ENCODE measurements at places on chromosomes 4 and X.
A peak's percentile ranks its signal among the peaks of the same experiment; 100 is the strongest.

- DNase-seq = no peak
These were observed 58.5 kb downstream of the TENM3 start for GRCh38 chr4:182301736-182302135.

GRCh38 chr4:27181693-27182092, 321.1 kb downstream of the STIM2 start:
- no peak for DNase-seq

DNA sequence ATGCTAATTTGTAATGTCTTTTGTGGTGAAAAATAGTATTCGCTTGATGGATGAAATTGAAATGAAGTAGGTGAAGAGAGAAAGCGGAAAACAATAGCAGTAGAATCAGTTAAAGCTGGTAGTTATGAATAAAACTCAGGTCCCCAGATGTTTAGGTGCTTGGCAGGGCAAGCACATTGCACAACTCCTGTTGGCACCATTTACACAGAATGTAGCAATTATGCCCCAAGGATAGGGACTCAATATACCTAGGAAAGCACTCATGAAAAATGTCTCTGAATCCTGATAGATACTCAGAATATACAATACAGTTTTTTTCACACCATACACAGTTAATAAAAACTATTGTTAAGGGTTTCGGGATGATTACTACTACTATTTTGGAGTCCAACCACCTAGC, 26.5 kb upstream of the GRIA3 start:
- DNase-seq = no peak

GRCh38 chrX:96591421-96591820, 93.2 kb upstream of the DIAPH2 start:
- peak; percentile 9 for DNase-seq

DNA sequence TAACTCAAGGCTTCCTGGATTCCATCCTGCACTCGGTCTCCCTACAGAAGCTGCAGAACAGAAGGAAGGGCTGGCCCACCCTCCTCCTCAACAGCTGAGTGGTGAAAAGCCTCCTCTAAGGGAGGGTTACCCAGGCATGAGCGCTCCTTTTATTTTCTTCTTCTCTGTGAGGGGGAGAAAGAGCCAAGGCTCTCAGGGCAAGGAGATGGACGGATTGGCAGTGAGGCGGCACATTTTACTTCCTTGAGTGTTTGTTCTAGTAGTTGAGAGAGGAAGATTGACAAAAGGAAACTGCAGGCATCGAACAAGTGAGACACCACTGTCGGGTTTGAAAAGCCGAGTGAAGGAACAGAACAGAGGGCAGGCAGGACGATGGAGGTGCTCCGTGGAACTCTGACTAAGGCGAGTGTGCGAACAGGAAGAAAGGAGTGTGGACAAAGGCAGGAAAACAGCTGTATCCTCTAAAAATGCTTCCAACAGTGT, 38.4 kb upstream of the STS start:
- DNase-seq = no peak

GRCh38 chr4:13750594-13750993, 123.1 kb upstream of the BOD1L1 start:
- no peak for DNase-seq

DNA sequence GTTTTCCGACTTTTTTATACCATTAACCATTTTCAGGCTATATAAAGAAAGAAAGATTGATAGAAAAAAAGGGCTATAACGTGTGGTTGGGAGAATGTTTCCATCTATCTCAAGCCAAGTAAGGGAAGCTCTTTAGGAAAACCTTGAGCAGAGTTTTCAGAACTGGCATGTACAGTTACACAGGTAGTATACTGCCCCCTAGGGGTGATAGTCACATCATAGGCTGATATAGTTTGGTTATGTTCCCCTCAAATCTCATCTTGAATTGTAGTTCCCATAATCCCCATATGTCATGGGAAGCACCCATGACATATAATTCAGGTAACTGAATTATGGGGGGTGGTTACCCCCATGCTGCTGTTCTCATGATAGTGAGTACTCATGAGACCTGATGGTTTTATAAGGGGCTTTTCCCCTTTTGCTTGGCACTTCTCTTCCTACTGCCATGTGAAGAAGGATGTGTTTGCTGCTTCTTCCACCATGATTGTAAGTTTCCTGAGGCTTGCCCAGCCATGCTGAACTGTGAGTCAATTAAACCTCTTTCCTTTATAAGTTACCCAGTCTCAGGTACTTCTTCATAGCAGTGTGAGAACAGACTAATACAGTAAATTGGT, 186.8 kb downstream of the TMA16 start:
- DNase-seq = no peak

GRCh38 chrX:110692866-110693265, 102.8 kb downstream of the CHRDL1 start:
- no peak for DNase-seq

DNA sequence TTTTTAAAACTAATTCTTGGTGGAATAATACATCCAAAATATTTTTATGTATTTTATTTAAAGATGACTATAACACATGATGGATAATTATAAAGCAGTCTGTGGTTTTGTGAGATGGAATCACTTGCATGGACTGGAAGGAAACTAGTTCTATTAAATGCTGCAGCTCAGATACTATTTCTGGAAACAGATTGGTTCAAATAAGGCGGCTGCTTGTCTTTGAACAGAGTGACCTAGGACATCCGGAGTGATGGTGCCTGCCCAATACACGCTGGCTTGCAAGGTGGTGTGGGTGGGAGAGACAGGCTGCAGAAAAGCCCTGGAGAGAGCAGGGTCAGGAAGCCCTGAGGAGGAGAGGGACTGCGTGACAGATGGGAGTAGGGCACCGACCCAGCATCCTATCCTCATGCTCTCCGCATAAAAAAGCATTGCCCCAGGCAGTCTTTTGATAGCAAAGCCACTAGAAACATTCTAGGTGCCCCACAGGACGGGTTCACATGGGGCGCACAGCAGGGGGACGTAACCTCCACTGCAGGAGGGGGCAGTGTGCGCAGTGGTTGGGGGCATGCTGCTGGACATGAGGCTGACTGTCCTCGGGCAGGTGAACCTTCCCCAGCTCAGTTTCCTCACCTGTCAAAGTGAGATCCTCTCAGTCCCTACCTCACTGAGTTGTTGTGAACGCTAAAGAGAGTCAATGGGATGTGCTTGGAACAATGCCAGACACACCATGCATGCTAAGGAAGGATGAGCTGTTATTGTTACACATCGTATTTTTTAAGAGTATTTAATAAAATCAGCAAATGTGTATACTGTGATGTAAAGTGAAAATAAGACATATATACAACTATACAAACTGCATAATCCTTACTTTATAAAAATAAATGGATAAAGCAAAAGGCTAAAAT, 71.3 kb downstream of the EVC2 start:
- DNase-seq = no peak

- DNase-seq = no peak
These were observed 71.3 kb upstream of the ACSL1 start for GRCh38 chr4:184896868-184897715.

- no peak for DNase-seq
These were observed 5.0 kb downstream of the SOD3 start for GRCh38 chr4:24800325-24800895.

DNA sequence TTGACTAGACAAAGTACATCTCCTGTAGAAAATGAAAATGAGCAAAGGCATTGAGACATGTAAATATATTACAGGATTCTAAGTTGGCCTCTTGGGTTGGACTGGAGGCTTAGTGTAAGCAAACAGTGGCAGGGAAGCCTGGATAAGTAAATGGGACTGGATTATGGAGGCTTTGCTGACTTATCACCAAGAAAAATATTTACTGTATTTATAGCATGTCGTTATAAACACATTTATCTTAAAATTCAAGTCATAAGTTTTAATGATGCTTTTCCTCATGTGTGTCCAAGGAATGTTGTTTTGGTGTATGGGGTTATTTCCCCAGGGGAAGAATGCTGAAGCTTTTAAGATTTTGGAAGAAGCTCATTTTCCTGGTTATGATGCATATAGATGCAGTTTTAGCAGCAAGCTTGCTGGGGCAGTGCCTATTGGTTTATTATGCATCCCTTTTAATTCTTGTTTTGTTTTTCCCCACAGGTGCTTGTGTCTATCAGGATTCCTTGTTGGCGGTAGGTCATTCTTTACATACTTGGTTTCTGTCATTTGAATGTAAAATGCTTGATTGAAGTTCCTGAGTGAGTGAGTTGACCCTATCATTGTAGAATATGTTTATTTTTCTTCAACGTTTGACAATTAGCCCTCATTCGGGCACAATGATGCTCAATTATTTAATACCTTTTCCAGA, 8.5 kb downstream of the FRAS1 start:
- DNase-seq = no peak

DNA sequence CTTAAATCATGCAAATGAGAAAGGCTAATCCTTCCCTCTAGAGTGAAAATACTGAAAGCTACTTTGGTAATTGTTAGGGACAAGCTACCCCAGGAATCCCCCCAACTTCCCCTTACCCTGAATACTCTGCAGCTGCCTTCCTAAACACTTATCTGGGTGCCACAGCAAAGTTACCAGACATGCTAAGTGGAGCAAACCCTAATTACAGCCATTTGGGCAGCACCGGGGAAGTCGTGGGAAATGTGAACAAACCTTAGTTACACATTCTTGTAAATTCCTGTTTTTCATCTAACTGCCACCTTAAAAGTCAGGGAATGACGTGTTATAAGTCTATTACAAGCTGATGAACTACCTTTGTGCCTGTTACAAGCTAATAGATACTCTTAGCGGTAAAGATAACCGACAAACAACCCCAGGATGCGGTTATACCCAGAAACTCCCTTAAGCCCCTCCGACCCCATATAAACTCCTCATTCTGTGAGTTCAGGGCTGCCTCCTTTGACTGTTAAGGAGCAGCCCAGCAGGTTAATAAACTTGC, 66.0 kb upstream of the PLAC8 start:
- DNase-seq = no peak
